ENCODE measurements at places on chromosomes 2 and 18.

- no peak for DNase-seq
Measured at GRCh38 chr18:13551305-13551603, 175.1 kb downstream of the FAM210A start.

GRCh38 chr18:6652098-6652497, 77.4 kb upstream of the ARHGAP28 start:
- DNase-seq = no peak

- DNase-seq = peak; percentile 47
Measured at GRCh38 chr2:69026026-69026425, 13.0 kb downstream of the ANTXR1 start.

DNA sequence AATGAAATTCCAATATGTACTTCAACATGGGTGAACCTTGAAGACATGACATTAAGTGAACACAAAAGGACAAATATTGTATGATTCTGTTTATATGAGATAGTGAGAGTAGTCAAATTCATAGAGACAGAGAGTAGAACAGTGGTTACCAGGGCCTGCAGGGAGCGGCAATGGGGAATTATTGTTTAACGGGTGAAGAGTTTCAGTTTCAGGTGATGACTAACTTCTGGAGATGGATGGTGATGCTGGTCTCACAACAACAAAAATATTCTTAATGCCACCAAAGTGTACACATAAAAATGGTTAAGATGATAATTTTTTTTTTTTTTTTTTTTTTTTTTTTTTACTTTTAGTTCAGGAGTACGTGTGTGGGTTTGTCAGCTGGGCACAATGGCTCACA, 109.4 kb upstream of the TMEM200C start:
- no peak for DNase-seq

DNA sequence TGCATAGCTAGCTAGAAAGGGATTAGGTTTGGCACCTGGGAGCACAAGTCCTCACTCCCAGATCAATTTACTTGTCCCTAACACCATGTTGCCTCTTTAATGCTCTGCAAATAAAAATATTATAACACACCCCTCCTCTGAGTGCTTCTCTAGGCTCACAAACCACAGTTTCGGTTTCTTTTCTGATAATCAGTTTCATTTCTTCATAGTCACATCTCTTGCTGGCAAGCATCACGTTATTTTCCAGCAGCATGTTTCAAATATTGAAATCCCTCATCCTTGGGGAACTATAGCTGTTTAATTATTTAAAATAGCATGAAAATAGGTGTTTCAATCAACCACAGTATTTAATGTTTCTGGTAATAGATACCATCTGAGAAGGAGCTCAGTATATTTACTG, 13.9 kb upstream of the SMCHD1 start:
- no peak for DNase-seq

DNA sequence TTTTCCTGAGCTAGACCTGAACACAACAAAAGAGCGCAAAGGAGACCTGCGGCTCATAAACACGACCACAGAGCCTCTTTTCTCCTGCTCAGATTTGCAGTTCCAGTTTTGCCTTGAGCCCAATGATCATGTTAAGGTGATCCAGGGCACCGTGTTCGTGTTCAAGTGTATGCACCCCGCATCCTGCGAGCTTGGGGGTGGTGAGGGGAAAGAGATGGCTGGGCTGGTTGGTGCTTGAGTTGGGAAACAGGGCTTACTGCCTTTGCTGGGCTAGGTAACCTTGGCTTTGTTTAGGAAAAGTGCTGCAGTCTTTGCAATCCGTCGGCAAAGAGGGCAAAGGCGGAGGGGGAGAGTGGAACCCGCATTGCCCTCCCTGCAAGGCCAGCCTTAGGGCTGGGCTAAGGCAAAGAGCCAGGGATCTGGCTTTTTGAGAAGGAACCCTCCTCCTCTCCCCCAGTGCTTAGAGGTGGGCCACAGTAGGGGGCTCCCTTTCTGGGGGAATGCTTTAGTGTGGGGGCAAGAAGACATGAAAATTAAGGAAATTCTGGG, 1.3 kb downstream of the HOXD10 start:
- no peak for DNase-seq

DNA sequence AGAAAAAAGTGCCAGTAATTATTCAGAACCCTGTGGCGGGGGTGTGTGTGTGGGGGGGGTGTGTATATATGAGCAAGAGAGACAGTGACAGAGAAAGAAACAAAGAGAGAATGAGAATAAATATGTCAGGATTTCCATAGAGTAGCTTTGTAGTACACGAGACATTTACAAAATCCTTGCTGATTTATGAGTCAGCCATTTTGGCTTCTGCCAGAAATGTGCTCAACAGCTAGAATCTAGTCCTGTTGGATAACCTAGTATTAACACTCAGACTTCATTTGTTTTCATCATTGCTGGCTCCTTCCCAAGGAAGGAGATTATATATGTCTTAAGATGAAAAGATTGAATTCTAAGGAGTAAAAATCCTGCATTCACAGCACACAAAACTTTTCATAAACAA, 140.5 kb upstream of the HNRNPA3 start:
- no peak for DNase-seq

DNA sequence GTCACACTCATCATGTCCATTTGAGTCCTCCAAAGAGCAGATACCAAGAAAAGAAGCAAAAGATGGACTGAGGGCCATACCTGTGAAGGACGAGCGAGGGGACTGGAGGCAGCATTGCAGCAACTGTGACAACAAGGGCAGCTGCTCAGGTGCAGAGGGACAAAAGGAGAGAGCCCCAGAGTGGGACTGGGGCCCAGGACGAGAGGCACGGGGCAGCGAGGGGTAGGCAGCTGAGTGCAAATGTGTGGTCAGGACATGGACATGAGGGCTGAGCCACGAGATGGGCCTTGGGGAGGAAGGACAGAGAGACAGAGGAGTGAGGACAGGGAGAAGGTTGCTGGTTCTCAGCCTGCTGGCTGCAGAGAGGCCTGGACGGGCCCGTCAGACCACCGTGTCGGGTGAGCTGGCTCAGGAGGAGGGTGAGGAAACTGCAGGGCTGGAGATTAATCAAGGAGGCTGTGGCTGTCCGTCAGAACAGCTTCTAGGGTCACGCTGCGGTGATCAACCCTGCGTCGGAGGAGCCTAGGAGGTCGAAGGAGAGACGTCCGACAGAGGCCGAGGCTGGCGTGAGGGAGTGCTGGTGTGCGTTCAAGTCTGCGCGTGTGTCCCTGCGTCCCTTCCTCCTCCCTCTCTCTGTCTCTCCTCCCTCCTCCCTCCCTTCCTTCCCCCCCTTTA, 206.8 kb upstream of the HDAC4 start:
- DNase-seq = no peak

DNA sequence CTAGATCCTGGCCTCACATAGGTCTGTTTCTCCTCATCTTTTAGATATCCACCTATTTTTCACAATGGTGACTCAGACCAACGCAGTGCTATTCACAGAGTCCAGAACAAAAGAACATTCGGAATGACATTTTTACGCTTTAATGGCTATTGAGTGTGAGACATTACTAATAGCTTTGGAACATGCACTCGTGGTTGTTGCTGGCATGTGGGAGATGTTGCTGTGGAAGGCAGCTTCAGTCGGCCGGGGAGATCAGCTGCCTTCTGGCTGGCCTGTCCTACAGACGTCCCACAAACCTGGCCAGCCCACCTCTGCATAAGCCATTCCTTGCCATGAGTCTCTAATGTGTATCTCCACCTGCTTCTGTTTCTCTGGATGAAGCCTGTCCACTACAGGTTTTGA, 3.4 kb downstream of the MBP start:
- DNase-seq = peak; percentile 87

DNA sequence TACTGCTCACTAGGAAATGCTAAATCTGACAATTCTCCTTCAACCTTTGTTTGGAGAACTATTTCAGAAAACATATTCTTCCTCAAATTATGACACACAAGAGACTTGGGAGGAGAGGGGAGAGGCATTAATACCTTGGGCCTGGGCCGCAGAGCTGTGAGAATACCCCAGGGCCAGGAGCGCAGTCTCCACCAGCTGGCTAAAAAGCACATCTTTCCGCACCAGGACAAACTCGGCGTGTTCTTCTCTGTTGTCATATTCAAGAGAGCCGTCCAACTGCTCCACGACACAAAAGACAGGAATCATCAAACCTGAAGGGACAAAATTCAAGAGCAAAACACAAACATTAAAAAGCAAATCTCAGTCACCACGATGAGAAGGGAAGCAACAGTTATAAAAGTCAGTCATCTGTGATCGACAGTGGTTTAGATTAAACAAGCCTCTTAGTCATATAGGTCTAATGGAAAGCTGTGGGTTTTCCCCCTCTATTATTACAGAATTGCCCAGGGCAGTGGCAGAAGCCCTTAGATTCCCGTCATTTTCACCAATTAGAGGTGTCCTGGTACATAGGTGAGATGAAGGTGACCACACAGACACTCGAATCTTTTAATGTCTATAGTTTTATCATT, 24.4 kb downstream of the SATB2 start:
- no peak for DNase-seq

GRCh38 chr2:62231541-62231940, 35.6 kb downstream of the B3GNT2 start:
- no peak for DNase-seq

DNA sequence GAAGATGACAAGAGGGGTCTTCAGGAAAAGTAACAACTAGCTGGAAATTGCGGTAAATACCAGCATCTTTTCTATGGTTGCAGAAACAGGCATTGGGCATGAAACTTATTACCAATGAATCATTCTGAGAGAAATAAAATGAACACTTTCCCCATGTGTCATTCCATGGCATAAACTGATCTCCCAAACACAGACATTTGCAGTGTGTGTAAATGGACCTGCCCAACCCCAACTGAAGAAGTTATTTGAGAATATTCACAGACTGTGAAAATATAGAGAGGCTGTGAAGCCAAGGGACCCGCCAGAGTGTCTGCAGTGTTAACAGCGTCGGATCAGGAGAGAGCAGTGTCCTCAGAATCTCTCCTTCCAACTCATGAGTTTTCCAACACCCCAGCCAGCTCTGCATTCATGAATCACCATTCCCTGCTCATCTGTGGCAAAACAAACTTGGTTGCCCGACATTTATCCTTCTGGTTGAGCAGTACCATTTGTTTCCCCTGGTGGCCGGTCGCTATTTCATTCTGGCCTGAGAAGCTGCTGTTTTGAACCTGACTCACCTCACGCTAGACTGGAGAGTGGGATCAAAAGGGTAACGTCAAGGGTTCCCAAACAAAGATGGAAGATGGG, 238.4 kb downstream of the PID1 start:
- no peak for DNase-seq

GRCh38 chr2:25268139-25268538, 73.6 kb downstream of the DNMT3A start:
- DNase-seq = no peak

DNA sequence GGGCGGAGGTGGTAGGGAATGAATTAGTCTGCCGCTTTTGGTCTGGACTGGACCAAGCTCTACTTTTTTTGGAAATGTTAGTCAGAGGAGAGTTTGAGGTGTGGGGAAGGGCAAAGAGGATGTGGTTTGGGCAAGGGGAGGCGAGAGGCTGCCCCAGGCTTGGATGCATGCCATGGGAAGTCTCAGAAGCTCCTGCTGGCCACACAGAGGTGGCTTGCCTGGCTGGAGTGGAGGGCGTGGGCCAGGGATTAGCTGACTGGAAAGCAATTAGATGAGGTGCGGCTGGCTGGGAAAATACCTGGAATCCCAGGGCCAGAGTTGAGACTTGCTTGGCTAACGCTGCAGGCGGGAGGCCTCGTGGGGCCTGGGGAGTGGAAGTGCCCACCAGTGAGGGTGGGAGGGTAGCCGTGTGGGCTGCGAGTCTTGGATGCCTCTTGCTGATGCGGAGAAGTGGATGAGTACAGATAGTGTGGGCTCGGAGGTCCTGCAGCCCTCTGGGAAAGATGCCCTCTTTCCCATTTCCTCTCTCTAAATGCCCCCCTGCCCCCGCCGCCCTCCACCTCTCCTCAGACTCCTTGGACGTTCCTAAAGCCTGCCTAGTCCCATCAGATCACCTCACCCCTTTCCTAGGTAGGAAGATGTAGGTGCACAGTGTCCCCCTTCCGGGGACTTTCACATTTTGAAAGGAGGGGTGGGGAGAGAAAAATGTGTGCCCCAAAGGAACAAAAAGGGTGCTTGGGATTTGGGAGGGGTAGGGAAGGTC, 117.6 kb downstream of the SMAD7 start:
- DNase-seq = no peak

GRCh38 chr2:11657646-11658045, 12.3 kb downstream of the NTSR2 start:
- no peak for DNase-seq

DNA sequence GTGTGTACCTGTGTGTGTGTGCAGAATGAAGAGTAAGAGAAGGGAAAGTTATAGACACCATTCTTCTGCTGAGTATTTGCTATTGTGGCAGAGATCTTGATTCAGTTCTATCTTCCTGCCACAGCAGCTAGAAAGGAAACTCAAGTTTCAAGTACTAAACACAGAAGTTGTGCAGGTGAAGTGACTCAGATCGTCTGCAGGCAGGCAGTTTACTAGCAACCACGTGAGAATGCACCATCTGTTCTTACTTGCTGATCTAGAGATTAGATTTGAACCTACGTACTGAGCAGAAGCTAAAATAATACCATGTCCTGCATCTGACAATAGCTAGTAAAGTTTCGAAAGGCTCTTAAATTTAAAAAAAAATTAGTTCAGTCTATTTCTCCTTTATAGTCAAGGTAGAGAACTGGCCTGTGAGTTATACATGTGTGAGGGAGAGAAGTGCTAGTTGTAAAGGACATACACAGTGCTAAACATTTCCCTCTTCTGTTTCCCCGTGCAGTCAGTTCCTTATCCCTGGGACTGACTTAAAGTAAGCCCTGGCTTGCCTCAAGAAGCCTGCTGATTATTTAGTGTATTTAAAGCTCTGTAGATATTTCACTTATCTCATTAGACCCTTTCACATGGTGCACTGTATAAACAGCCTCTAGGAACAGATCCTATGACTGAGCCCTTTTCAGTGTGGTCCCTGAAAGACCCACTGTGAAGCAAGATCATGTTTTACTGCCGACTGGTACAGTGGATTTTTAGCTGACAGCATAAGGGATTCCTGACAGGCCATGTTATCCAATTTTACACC, 45.0 kb downstream of the SLC38A11 start:
- DNase-seq = peak; percentile 69

- DNase-seq = no peak
Measured at GRCh38 chr2:71637168-71637567, 183.8 kb downstream of the DYSF start.

- no peak for DNase-seq
Measured at GRCh38 chr2:98188351-98189046, 101.5 kb downstream of the VWA3B start.

DNA sequence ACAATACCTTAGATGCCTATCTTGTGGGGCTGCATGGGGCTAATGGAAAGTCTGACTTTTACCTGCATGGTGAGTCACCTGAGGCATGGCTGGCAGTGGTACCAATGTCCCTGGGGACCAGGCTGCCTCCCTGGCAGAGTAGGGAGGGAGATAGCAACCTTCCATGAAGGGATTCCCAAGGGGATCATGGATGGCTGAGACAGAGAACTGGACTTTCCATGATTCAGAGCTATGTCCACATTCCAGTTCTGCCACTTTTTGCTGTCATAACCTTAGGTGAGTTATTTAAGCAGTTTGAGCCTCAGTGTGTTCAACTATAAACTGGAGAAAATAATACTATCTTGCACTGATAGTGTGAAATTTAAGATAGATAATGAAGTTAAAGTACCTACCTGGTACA, 178.6 kb downstream of the SETBP1 start:
- no peak for DNase-seq

All from brain microvascular endothelial cell (primary cell).